ENCODE measurements at places on chromosomes 4 and X. TPM values are rescaled to one million over a fixed set of nuclear protein-coding genes. Genes with fewer than 3 reads are reported as not detected.

PPP4R3C gene
- total RNA-seq, result not detected

IGSF1 gene
- total RNA-seq, result 8.8 TPM

CXCL8 gene
- 8.8 TPM for total RNA-seq

RPS6KA6 gene
- total RNA-seq, result 12.4 TPM

CLDN34 gene
- 0.84 TPM for total RNA-seq

TCEAL2 gene
- total RNA-seq, result 1.4 TPM

ENPP6 gene
- total RNA-seq, result 0.38 TPM

VCX3A gene
- total RNA-seq, result 0.63 TPM

GRCh38 chr4:3365871-3366842, 73.3 kb downstream of the RGS12 start:
- no peaks in the 10 kb centered on the region for H3K36me3 ChIP-seq
- no peak overlapping the region for H3K4me3 ChIP-seq
- H3K27me3 ChIP-seq, result no peaks in the 10 kb centered on the region

DNA sequence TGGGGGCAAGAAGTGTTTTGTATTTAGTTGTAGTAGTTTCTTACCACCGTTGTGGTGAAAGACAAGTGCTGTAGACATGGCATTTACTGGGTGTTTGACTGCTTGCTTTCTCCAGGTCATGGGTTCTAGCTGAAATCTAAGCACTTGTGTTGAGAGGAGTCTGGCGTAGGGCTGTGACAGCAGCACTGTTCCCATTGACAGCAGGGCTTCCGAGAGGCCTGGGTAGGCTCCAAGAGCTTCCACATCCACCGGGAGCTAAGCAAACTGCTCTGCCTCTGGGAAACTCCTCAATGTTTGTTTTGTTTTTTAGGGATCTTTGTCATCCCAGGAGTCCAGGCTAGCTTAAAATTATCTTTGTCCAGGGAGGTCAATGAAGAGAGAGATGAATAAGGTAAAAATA, 44.3 kb downstream of the BMPR1B start:
- no peak for DNase-seq
- no peaks in the 10 kb centered on the region for H3K36me3 ChIP-seq
- H3K27ac ChIP-seq, result no peak overlapping the region
- H3K4me3 ChIP-seq, result no peak overlapping the region
- peaks cover 2% of the 10 kb centered on the region for H3K27me3 ChIP-seq

DNA sequence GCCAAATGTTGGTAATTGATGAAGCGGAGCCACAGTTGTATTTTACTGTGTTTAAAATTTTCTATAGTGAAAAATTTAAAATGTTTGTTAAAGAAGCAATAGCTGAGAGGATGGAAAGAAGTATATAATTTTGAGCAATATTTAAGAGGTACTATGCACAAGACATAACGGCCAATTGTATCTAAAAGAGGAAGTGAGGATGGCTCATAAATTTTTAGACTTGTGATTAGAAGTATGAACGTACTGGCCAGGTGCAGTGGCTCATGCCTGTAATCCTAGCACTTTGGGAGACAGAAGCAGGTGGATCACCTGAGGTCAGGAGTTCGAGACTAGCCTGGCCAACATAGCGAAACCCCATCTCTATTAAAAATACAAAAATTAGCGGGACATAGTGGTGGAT, 12.7 kb upstream of the HHIP start:
- no peaks in the 10 kb centered on the region for H3K36me3 ChIP-seq
- no peaks in the 10 kb centered on the region for H3K27me3 ChIP-seq
- H3K4me3 ChIP-seq, result no peak overlapping the region
- DNase-seq, result no peak

DNA sequence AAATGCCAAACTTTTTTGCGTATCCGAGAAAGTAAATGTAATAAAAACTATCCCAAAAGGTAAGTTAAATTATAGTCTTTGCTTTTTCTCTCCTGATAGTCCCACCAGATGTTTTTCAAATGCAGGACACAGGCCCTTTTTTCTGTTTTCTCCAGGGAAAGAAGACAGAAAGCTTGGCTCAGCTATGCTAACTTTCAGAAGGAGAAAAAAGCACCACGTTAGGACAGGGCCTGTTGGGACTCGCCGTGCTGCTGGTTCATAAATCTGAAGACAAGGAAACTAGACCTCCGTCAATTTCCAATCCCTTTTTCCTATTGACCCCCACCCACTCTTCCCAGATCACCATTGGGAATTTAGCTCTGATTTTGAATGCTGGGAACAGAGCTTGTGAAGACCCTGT, 220.9 kb upstream of the SFRP2 start:
- no peak for DNase-seq
- peaks cover 3% of the 10 kb centered on the region for H3K4me1 ChIP-seq
- no peak overlapping the region for H3K27ac ChIP-seq
- no peaks in the 10 kb centered on the region for H3K27me3 ChIP-seq
- H3K36me3 ChIP-seq, result no peaks in the 10 kb centered on the region
- H3K4me3 ChIP-seq, result no peak overlapping the region

DNA sequence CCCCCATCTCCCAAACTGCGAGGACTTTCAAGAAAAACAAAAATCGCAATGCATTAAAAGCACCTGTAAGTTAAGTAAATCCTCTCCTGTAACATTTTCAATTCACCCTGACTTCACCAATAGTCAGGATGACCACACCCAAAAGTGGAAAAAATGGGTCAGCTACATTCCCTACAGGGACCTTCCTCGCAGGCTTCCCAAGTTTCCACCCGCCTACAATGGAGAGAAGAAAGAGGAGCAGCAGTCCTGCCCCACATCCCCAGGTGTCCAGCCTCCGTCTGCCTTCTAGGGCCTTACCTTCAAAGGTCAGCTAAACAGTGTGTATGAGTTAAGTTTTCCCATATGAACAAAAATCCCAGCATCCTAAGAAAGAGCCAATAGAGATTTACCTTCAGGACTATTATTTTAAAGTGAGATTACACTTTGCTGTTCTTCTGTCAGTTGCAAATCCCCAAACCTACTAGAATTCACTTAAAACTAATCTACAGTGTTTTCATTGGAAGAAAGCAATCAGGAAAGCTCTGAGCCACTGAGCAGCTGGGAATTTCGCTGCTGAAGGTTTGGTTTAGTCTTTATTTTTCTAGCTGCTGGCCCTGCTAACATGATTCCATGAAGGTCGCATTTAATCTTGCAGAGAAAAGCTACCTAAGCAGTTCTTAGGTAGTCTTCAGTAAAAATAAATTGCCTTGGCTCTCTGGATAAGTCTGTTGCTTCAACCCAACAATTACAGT, 12.5 kb downstream of the IRF2 start:
- no peak overlapping the region for H3K4me3 ChIP-seq
- no peaks in the 10 kb centered on the region for H3K27me3 ChIP-seq
- no peak overlapping the region for H3K27ac ChIP-seq
- no peak for DNase-seq
- peaks cover 9% of the 10 kb centered on the region for H3K4me1 ChIP-seq

GRCh38 chr4:174449944-174450785, 72.1 kb downstream of the HPGD start:
- H3K36me3 ChIP-seq, result no peaks in the 10 kb centered on the region
- H3K27me3 ChIP-seq, result no peaks in the 10 kb centered on the region
- no peak for DNase-seq
- H3K4me3 ChIP-seq, result no peak overlapping the region
- peak overlapping the region; percentile 68 for H3K27ac ChIP-seq

GRCh38 chr4:176406736-176407135, 87.0 kb downstream of the SPCS3 start:
- no peak overlapping the region for H3K27ac ChIP-seq
- no peaks in the 10 kb centered on the region for H3K27me3 ChIP-seq

GRCh38 chr4:24650849-24651640, 66.7 kb upstream of the DHX15 start:
- no peak overlapping the region for H3K4me3 ChIP-seq
- no peak for DNase-seq
- no peaks in the 10 kb centered on the region for H3K27me3 ChIP-seq
- no peak overlapping the region for H3K27ac ChIP-seq
- no peaks in the 10 kb centered on the region for H3K4me1 ChIP-seq

GRCh38 chrX:29318012-29318411, 730.8 kb downstream of the IL1RAPL1 start:
- DNase-seq, result no peak
- H3K36me3 ChIP-seq, result no peaks in the 10 kb centered on the region
- H3K27me3 ChIP-seq, result no peaks in the 10 kb centered on the region

DNA sequence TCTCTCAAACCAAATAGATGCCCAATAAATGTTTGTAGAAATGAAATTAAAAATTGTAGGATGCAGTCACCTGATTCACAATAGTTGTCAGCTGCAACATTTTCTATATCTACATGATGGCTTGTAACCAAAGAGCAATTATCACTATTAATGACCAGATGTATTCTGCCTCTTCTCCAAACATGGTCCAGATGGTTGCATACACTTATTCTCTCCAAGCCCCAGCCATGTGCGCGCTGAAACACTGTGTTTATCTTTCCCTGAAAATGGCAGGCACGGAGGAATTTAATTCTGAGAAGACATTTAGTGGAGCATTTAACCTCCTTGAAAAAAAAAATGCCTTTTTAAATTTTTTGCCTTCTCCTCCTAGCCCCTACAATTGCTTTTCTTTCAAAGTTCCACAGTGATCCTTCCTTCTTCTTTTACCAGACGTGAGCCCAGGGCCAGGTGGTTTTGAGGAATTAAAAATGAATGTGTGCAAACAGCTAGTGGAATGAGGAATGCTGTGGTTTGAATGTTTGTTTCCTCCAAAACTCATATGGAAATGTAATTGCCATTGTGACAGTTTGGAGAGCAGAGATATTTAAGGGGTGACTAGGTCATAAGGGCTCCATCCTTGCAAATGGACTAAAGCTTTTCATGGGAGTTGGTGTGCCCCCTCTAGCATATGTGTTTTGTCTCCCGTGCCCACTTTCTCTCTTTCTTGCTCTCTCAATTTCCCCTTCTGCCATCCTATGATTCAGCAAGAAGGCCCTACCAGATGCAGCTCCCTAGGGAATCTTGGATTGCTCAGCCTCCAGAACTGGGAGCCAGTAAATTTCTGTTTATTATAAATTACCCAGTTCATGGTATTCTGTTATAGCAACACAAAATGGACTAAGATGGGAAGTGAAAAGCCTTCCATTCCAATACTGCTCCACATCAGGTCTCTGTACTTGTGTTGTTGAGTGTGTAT, 136.0 kb downstream of the GABRB1 start:
- no peak overlapping the region for H3K27ac ChIP-seq
- no peaks in the 10 kb centered on the region for H3K4me1 ChIP-seq
- peaks cover 2% of the 10 kb centered on the region for H3K27me3 ChIP-seq
- H3K4me3 ChIP-seq, result no peak overlapping the region

GRCh38 chr4:33751050-33751449, 2493.3 kb downstream of the ARAP2 start:
- no peak overlapping the region for H3K4me3 ChIP-seq
- no peak overlapping the region for H3K27ac ChIP-seq
- no peak for DNase-seq
- H3K27me3 ChIP-seq, result no peaks in the 10 kb centered on the region

DNA sequence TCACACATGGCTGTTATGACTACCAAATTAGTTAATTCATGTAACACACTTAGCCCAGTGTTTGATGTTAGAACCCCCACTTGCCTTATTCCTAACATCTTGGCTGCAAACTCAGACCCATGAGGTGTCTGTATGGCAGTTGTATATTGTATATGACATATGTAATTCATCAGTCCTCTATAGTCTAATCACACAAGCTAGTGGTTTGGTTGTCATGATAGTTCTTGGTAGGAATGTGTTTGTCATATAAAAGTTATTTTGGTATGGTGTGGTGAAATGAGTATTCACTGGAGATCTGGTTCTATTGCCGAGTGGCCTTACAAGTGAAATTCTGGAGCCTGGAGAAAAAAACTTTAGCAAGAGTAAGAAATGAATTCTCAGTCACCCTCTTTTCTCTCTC, 149.2 kb downstream of the AWAT2 start:
- H3K27me3 ChIP-seq, result no peaks in the 10 kb centered on the region
- no peaks in the 10 kb centered on the region for H3K4me1 ChIP-seq
- H3K36me3 ChIP-seq, result no peaks in the 10 kb centered on the region
- DNase-seq, result no peak
- H3K27ac ChIP-seq, result no peak overlapping the region

- DNase-seq, result no peak
- H3K4me3 ChIP-seq, result no peak overlapping the region
- no peaks in the 10 kb centered on the region for H3K36me3 ChIP-seq
These were observed 1392.8 kb upstream of the TENM3 start for GRCh38 chr4:180850318-180850940.

DNA sequence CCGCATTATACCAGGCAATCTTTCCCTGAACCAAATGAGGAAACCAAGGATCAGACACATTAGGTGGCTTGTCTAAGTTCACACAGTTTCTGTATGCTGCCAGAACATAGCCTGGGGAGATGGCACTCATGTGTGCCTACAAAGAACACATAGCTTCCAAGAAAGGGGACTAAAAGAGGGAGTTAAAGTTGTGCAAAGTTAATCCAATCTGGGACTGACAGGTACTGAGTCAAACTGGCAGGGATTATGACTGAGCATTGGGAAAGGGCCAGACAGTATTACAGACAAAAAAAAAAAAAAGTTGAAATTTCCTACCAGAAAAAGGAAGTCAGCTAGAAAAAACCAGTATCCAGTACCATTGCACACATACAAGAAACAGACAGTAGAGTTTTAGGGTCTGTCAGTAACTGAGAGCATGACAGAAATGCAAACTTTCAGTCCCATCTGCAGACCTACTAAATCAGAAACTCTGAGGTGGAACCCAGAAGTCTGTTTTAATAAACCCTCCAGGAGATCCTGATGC, 37.2 kb downstream of the ADAMTS3 start:
- peaks cover 2% of the 10 kb centered on the region for H3K4me1 ChIP-seq
- no peaks in the 10 kb centered on the region for H3K36me3 ChIP-seq
- no peaks in the 10 kb centered on the region for H3K27me3 ChIP-seq
- DNase-seq, result no peak
- H3K4me3 ChIP-seq, result no peak overlapping the region

GRCh38 chr4:83305187-83305586, 20.6 kb upstream of the COQ2 start:
- H3K4me1 ChIP-seq, result peaks cover 5% of the 10 kb centered on the region
- no peaks in the 10 kb centered on the region for H3K27me3 ChIP-seq
- DNase-seq, result no peak

- peaks cover 4% of the 10 kb centered on the region for H3K4me1 ChIP-seq
- no peaks in the 10 kb centered on the region for H3K27me3 ChIP-seq
- no peak overlapping the region for H3K27ac ChIP-seq
These were observed 55.1 kb upstream of the PGRMC2 start for GRCh38 chr4:128342762-128343161.

DNA sequence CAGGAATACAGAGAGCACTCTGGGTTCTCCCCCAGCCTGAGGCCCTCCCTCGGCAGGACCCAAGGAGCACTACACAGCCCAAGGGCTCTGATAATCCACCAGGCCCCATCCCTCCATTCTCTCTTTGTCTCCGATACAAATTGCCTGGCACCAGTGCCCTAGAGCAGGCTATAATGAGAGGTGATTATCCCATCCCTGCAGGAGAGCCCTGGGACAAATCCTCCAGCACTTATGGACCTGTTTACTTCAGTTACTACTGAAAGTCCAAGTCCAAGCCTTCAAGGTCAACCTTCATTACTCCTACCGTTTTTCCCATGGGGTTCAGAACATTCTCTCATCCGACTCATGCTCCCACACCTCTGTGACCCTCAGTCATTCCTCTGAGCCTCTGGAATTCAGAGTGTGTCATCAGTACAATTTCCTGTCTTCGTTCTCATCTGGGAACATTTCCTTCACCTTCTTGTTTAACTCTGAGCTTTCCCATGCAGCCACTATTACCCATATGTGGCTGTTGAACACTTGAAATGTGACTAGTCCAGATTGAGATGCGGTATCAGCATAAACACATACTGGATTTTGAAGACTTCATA, 299.0 kb downstream of the RAPGEF2 start:
- no peak overlapping the region for H3K27ac ChIP-seq
- no peaks in the 10 kb centered on the region for H3K27me3 ChIP-seq
- peaks cover 17% of the 10 kb centered on the region for H3K4me1 ChIP-seq
- no peak for DNase-seq
